Left lung (tissue), 14 donors: ENCODE measurements at places on chromosomes 2 and 18. TPM values are rescaled to one million over a fixed set of nuclear protein-coding genes. Genes with fewer than 3 reads are reported as not detected.

The PRKAG3 gene
- polyA plus RNA-seq = not detected

The ADNP2 gene
- 19.5 TPM for polyA plus RNA-seq

The CKAP2L gene
- polyA plus RNA-seq = 12.2 TPM

The KCNS3 gene
- polyA plus RNA-seq = 28.3 TPM

The RAX gene
- polyA plus RNA-seq = not detected
